ENCODE measurements at places on chromosomes 12 and 14. TPM values are rescaled to one million over a fixed set of nuclear protein-coding genes. Genes with fewer than 3 reads are reported as not detected.

The CLBA1 gene
- total RNA-seq: 10.8 TPM

The PPM1H gene
- 4.0 TPM for total RNA-seq

The EMP1 gene
- total RNA-seq: 326 TPM

The ABCD2 gene
- not detected for total RNA-seq

The CD63 gene
- 1,678 TPM for total RNA-seq

The TSHR gene
- 0.20 TPM for total RNA-seq

The TPH2 gene
- total RNA-seq: not detected

The TOMM20L gene
- not detected for total RNA-seq

The OTOGL gene
- total RNA-seq: 0.32 TPM

The GSC gene
- not detected for total RNA-seq

The RALGAPA1 gene
- 5.9 TPM for total RNA-seq

The KCNH3 gene
- total RNA-seq: not detected

The SYNE3 gene
- total RNA-seq: 2.8 TPM

The RPGRIP1 gene
- not detected for total RNA-seq

The ALDH6A1 gene
- 24.9 TPM for total RNA-seq

The SCN8A gene
- 1.4 TPM for total RNA-seq

The MGAT4C gene
- total RNA-seq: not detected

The LALBA gene
- not detected for total RNA-seq

The DPY19L2 gene
- total RNA-seq: not detected

The KRT71 gene
- not detected for total RNA-seq

The KCTD10 gene
- total RNA-seq: 92.0 TPM

The DDX11 gene
- 48.6 TPM for total RNA-seq

The GXYLT1 gene
- 7.8 TPM for total RNA-seq

The KRT72 gene
- total RNA-seq: not detected

The KRT73 gene
- not detected for total RNA-seq

The LIN7A gene
- total RNA-seq: 20.1 TPM

The ATP5F1B gene
- total RNA-seq: 245 TPM

The KRT74 gene
- total RNA-seq: not detected

The CHGA gene
- not detected for total RNA-seq

The PLCZ1 gene
- not detected for total RNA-seq

The ACSS3 gene
- 1.1 TPM for total RNA-seq

The TGM1 gene
- 0.86 TPM for total RNA-seq

The ERO1A gene
- total RNA-seq: 42.8 TPM

The TROAP gene
- total RNA-seq: 37.3 TPM

The ETFBKMT gene
- total RNA-seq: 20.9 TPM

The RNF212B gene
- not detected for total RNA-seq

The EML5 gene
- total RNA-seq: 0.23 TPM

The KITLG gene
- total RNA-seq: 23.4 TPM

The NR1H4 gene
- total RNA-seq: not detected

The RD3L gene
- total RNA-seq: not detected

The ALG10B gene
- 1.8 TPM for total RNA-seq

The FOXG1 gene
- 0.03 TPM for total RNA-seq

The CD163 gene
- not detected for total RNA-seq

The CS gene
- 88.0 TPM for total RNA-seq

The TESPA1 gene
- not detected for total RNA-seq

The ZNF385A gene
- total RNA-seq: 0.89 TPM

The CCDC38 gene
- total RNA-seq: 0.12 TPM

The ASCL1 gene
- not detected for total RNA-seq

The LRTM2 gene
- not detected for total RNA-seq

The C14orf180 gene
- total RNA-seq: not detected

The CYP27B1 gene
- not detected for total RNA-seq

The NOXRED1 gene
- not detected for total RNA-seq

The KLRB1 gene
- not detected for total RNA-seq

The BEGAIN gene
- 8.2 TPM for total RNA-seq

The EXD2 gene
- 8.0 TPM for total RNA-seq

The TRIAP1 gene
- 41.4 TPM for total RNA-seq

The FAM181A gene
- total RNA-seq: not detected

All from MG63 (cell line).